ENCODE measurements at places on chromosomes 16 and 17. TPM values are rescaled to one million over a fixed set of nuclear protein-coding genes. Genes with fewer than 3 reads are reported as not detected.

The OSGIN1 gene
- total RNA-seq, result 0.77 TPM

The SMIM36 gene
- not detected for total RNA-seq

The IL32 gene
- total RNA-seq, result 3,212 TPM

The SEPTIN1 gene
- 383 TPM for total RNA-seq

The COPZ2 gene
- 3.4 TPM for total RNA-seq

The PRR15L gene
- not detected for total RNA-seq

The SDR42E2 gene
- 0.22 TPM for total RNA-seq

The ZFP3 gene
- 7.5 TPM for total RNA-seq

The SPEM2 gene
- not detected for total RNA-seq

The SHISA9 gene
- 0.04 TPM for total RNA-seq

GRCh38 chr17:37546302-37546701 is 56.6 kb downstream of the DUSP14 start:
- H3K27ac ChIP-seq, result no peak overlapping the region
- no peaks in the 10 kb centered on the region for H3K27me3 ChIP-seq
- H3K4me3 ChIP-seq, result no peak overlapping the region
- H3K36me3 ChIP-seq, result peaks cover 41% of the 10 kb centered on the region

DNA sequence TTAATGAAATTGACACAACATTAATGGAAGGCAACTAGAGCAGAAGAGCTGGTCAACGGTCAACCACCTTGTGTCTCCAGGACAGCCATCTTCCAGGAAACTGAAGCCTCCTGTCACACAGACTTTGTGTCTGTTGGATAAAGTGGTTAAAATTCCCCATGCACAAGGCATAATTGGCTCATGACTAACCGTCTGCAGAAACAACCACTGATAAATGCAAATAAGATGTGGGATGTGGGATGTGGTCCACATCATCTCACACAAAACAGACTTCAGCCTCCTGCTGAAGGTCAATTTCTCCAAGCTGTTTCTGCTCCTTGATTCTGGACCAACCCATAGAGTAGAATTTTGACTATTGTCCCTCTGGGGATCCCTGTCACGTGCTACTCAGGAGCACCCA is 26.9 kb upstream of the XYLT1 start:
- no peaks in the 10 kb centered on the region for H3K36me3 ChIP-seq
- H3K4me3 ChIP-seq, result no peak overlapping the region
- peaks cover 6% of the 10 kb centered on the region for H3K27me3 ChIP-seq
- DNase-seq, result no peak

DNA sequence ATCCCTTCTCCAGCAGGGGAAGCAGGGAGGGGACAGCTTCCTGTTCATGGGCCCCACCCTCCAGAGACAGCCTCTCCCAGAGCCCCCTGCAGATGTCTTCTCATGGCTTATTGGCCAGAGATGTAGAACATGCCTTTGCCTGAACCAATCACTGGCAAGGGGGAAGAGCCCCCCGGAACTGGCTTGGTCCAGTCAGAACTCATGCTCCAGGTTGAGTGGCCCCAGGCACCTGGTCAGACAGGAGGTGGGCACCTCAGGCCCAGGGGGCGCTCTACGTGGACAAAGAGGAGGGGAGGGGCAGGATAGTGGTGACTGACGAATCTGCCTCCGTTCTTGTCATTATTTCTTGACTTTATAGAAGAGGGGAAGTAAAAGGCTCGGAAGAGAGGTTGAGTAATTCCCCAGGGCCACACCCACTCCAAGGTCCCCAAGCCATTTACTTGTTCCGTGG is 23.6 kb downstream of the RAB11FIP4 start:
- DNase-seq, result no peak
- H3K27ac ChIP-seq, result no peak overlapping the region
- no peaks in the 10 kb centered on the region for H3K27me3 ChIP-seq

DNA sequence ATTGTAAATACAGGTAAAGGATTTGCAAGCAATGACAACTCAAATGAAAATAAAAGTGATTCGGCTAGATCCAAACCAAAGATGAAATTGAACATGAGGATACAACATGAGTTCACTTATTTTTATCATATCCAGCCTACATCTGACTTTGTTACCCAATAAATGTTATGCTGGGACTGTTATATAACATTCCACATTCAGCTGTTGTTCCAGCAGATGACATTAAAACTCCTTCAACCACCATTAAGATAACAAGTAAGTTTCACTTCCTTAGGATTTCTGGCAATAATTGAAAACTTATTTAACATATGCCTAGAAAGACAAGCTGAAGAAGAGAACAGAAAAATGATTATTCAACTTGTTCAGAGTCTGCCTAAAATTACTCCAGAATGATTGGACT is 729.4 kb downstream of the CDH11 start:
- no peak for DNase-seq
- no peaks in the 10 kb centered on the region for H3K4me1 ChIP-seq
- H3K36me3 ChIP-seq, result no peaks in the 10 kb centered on the region
- no peaks in the 10 kb centered on the region for H3K27me3 ChIP-seq
- H3K27ac ChIP-seq, result no peak overlapping the region

- H3K27me3 ChIP-seq, result peaks cover 18% of the 10 kb centered on the region
- no peak overlapping the region for H3K27ac ChIP-seq
- no peak for DNase-seq
- H3K36me3 ChIP-seq, result no peaks in the 10 kb centered on the region
- H3K4me1 ChIP-seq, result no peaks in the 10 kb centered on the region
- H3K4me3 ChIP-seq, result no peak overlapping the region
These were observed 28.6 kb upstream of the WSB1 start for GRCh38 chr17:27265333-27265732.

DNA sequence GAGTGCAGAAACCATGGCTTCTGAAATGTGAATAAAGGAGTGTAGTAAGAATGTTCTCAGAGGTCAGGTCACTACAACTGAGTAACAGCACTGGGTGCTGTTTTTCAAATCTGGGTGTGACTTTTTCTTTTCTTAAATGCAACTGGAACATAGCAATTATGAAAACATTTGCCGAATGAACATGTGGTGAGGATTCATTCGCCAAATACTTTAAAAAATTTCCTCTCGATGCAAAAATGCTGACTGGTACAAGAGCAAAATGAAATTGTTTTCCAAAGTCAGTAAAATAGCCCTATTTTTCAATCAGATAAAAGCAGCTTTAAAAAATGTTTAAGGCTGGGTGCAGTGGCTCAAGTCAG is 18.6 kb downstream of the ZDHHC7 start:
- peaks cover 12% of the 10 kb centered on the region for H3K4me1 ChIP-seq
- H3K4me3 ChIP-seq, result no peak overlapping the region
- no peaks in the 10 kb centered on the region for H3K27me3 ChIP-seq
- peaks cover 29% of the 10 kb centered on the region for H3K36me3 ChIP-seq
- no peak overlapping the region for H3K27ac ChIP-seq
- no peak for DNase-seq

- H3K4me3 ChIP-seq, result peak within 1 kb of the TSS; percentile 95
- H3K27me3 ChIP-seq, result no peaks in the 10 kb centered on the region
- peak within 1 kb of the TSS; percentile 89 for H3K27ac ChIP-seq
- peaks cover 19% of the 10 kb centered on the region for H3K36me3 ChIP-seq
- peaks cover 43% of the 10 kb centered on the region for H3K4me1 ChIP-seq
These were observed at the start of gene STAT5B for GRCh38 chr17:42276359-42276608. Gene STAT5B (minus strand): TSS chr17:42276391. CDS start chr17:42232127, 44,264 bp downstream.

GRCh38 chr16:12291989-12292759 is 315.6 kb downstream of the SNX29 start:
- H3K4me3 ChIP-seq, result no peak overlapping the region
- no peaks in the 10 kb centered on the region for H3K4me1 ChIP-seq
- H3K27me3 ChIP-seq, result no peaks in the 10 kb centered on the region
- H3K36me3 ChIP-seq, result no peaks in the 10 kb centered on the region
- no peak overlapping the region for H3K27ac ChIP-seq
- no peak for DNase-seq

DNA sequence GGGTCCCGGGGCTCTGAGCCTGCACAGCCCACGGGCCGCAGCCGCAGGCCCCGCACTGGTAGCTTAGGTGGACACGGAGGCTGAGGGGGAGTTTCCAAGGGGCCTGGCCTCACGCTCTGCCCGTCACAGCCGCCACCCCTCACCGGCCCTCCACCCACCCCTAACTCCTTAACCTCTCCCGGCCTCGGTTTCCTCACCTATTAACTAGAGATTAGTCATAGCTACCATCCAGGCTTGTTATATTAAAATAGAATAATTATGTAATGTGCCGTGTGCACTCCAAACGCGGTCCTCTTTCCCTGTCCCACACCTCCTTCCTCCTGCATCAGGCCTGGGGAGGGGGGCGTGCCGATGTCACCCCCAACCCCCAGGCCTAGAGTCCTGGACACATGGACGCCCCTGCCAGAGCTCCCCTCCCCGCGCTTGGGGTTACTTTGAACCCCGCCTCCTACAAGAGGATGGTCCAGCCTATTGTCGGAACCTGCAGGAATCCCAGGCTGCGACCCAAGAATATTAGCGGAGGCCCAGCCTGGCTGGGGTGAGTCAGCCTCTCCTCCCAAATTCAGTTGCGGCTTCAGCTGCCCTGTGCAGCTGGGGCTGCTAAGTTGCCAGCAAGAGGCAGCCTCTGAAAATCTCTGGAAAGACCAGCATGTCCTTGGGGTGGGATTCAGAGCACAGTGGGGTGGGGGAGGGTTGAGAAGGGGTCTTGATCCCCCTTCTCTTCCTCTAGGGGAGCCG is 17.3 kb downstream of the SOCS3 start:
- H3K4me1 ChIP-seq, result peaks cover 63% of the 10 kb centered on the region
- DNase-seq, result no peak
- peak overlapping the region; percentile 62 for H3K4me3 ChIP-seq
- H3K36me3 ChIP-seq, result no peaks in the 10 kb centered on the region

DNA sequence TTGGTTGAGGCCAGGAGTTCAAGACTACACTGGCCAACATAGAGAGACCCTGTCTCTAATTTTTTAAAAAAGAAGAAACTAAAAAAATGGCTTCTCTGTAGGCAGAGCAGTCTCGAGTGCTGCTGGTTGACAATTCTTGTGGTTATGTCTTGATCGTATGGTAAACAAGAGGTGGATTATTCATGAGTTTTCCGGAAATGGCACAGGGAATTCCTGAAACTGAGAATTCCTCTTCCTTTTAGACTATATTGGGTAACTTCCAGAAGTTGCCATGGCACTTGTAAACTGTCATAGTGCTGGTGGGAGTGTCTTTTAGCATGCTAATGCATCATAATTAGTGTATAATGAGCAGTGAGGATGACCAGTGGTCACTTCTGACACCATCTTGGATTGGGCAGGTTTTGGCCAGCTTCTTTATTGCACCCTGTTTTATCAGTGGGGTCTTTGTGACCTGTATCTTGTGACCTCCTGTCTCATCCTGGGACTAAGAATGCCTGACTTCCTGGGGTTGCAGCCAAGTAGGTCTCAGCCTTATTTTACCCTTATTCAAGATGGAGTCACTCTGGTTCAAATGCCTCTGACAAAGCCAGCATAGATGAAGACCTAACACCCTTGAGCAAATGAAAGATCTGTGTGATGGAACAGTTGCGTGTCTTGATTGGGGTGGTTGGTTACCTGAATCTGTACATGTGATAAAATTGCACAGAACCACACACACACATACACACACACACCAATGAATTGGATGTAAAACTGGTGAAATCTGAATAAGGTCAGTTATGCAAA is 30.2 kb downstream of the BMERB1 start:
- H3K27me3 ChIP-seq, result peaks cover 9% of the 10 kb centered on the region
- no peak overlapping the region for H3K27ac ChIP-seq
- DNase-seq, result no peak
- H3K36me3 ChIP-seq, result no peaks in the 10 kb centered on the region

GRCh38 chr17:77315551-77316190 is 174.9 kb downstream of the SEC14L1 start:
- DNase-seq, result no peak
- no peak overlapping the region for H3K4me3 ChIP-seq
- H3K36me3 ChIP-seq, result no peaks in the 10 kb centered on the region
- H3K27me3 ChIP-seq, result peaks cover 5% of the 10 kb centered on the region

GRCh38 chr17:72164158-72164739 is 43.4 kb downstream of the SOX9 start:
- no peaks in the 10 kb centered on the region for H3K27me3 ChIP-seq
- H3K4me1 ChIP-seq, result no peaks in the 10 kb centered on the region
- no peak for DNase-seq

GRCh38 chr17:17126131-17127110 is 79.7 kb downstream of the PLD6 start:
- peaks cover 44% of the 10 kb centered on the region for H3K4me1 ChIP-seq
- DNase-seq, result peak; percentile 12
- peak overlapping the region; percentile 84 for H3K27ac ChIP-seq
- H3K4me3 ChIP-seq, result peak overlapping the region; percentile 21
- no peaks in the 10 kb centered on the region for H3K27me3 ChIP-seq

GRCh38 chr16:54938212-54939028 is 7.8 kb downstream of the IRX5 start:
- H3K27ac ChIP-seq, result peak overlapping the region; percentile 57
- no peak for DNase-seq
- H3K36me3 ChIP-seq, result no peaks in the 10 kb centered on the region
- peak overlapping the region; percentile 36 for H3K4me3 ChIP-seq
- H3K27me3 ChIP-seq, result peaks cover 90% of the 10 kb centered on the region
- H3K4me1 ChIP-seq, result peaks cover 12% of the 10 kb centered on the region

DNA sequence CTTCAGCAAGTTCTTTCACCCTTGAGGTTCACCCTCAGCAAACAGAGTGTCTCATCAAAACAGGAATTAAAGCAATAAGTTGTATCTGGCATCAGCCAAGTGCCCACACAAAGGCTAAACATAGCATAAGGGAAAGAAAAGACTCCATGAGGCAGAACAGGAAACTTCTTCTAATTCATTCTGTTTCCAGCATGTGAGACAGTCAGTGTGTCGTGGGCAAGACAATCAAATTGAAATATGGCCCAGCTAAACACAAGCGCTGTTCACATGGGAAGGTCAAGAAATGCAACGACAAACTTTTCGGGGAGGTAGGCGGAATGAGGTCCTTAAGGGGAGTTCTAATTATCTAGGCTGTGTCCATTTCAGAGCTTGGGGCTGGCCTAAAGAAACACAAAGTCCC is 393.4 kb downstream of the HAPSTR1 start:
- H3K4me1 ChIP-seq, result no peaks in the 10 kb centered on the region
- no peak overlapping the region for H3K27ac ChIP-seq
- no peaks in the 10 kb centered on the region for H3K27me3 ChIP-seq
- no peak for DNase-seq
- H3K36me3 ChIP-seq, result no peaks in the 10 kb centered on the region
- H3K4me3 ChIP-seq, result no peak overlapping the region

- peaks cover 5% of the 10 kb centered on the region for H3K4me1 ChIP-seq
- peak overlapping the region; percentile 0 for H3K27ac ChIP-seq
- H3K36me3 ChIP-seq, result peaks cover 17% of the 10 kb centered on the region
- no peaks in the 10 kb centered on the region for H3K27me3 ChIP-seq
- no peak overlapping the region for H3K4me3 ChIP-seq
These were observed 13.9 kb downstream of the HAGH start for GRCh38 chr16:1812732-1813163.

DNA sequence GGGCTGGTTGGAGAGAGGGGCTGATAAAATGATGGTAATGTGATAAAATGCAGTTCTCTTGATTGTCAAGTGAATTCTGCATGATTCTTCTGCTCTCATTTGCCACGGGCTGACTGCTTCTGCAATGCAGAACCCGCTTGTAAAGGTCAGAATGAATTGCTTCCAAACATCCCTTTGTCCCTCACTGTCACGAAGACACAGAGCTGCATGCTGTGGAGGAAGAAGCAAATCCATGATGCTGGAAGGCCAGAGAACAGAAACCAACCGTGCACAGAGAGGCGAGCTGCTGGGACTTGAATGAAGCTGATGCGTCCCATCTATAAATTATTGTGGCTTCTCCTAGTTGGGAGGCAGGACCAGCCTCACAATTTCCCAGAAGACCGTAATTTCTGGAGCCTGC is 171.6 kb downstream of the PRKCB start:
- peaks cover 9% of the 10 kb centered on the region for H3K36me3 ChIP-seq
- peaks cover 37% of the 10 kb centered on the region for H3K4me1 ChIP-seq
- no peak overlapping the region for H3K27ac ChIP-seq
- no peaks in the 10 kb centered on the region for H3K27me3 ChIP-seq
- H3K4me3 ChIP-seq, result no peak overlapping the region

GRCh38 chr17:74833501-74834377 is 25.9 kb downstream of the GRIN2C start:
- H3K27ac ChIP-seq, result peak overlapping the region; percentile 60
- H3K4me3 ChIP-seq, result no peak overlapping the region
- no peaks in the 10 kb centered on the region for H3K4me1 ChIP-seq
- no peaks in the 10 kb centered on the region for H3K27me3 ChIP-seq
- no peak for DNase-seq
- peaks cover 2% of the 10 kb centered on the region for H3K36me3 ChIP-seq
